ENCODE measurements at places on chromosomes 2 and 18.

GRCh38 chr2:31216734-31217133 is 581 bp downstream of the CAPN14 start:
- DNase-seq: no peak

GRCh38 chr2:234587341-234588053 is 90.6 kb upstream of the ARL4C start:
- DNase-seq: no peak

- DNase-seq: no peak
Measured at GRCh38 chr2:240918258-240919091, 12.3 kb downstream of the CROCC2 start.

- DNase-seq: no peak
Measured at GRCh38 chr2:120526997-120527945, 181.3 kb downstream of the INHBB start.

DNA sequence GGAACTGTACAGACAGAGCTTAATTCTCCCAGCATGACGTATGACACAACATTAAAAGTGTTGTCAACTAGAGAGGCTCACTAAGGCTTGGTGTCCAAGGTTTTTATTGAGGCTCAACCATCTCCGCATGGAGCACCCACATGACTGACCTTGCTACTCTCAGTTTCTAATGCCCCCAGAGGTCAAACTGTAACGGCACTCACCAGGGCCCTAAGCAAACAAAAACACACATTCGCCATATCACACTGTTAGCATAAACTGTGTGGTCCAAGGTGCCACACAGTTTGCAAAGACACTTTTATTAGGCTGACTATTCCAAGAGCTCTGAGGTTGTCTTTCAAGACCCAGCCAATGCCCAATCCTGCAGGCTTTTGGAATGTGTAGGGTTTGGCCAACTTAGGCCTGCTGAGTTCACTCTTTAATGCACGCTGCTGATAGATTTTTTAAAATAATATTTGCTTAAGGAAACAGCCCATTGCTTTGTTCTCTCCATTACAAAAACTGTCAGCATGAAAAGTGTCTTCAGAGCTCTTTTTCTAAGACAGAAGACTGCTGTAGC is 114.9 kb downstream of the DSC3 start:
- DNase-seq: no peak

DNA sequence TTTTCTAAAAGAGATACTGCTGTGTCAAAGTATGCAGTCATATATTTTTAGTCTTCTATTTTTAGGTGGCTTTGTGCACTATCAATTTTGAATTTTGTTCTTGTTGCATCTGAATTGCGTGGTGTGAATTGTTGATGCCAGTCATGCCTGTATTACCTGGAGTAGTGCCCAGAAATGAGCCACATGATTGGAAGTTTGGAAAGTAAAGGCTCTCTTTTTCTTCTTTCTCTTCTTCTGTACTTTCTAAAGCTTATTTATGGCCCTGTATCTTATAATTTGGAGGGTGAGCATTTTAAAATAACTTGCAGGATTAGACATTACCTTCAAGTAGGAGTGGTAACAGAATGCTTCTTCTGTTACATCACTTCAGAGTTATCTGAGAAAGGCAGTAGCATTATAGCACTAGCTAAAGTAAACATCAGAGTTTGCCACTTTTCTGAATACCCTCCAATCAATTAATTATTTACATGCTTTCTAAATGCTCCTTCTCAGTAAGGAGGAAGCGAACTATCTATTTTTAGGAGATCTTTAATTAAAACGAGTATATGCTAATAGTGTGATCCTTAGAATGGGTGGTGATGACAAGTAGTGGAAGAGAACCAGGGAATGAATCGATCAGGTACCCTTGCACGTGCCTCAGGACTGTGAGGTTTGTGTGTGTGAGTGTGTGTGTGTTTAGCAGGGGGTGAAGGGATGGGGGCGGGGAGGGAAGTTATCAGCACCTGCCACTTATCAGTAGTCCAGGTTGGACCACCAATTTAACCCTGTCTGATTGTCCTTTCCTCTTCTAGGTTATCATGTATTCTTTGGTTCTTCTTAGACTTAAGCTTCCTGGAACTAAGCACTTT is 112.5 kb downstream of the MAP3K20 start:
- DNase-seq: peak; percentile 22

- DNase-seq: no peak
Measured at GRCh38 chr2:208042041-208042440, 16.7 kb upstream of the PLEKHM3 start.

DNA sequence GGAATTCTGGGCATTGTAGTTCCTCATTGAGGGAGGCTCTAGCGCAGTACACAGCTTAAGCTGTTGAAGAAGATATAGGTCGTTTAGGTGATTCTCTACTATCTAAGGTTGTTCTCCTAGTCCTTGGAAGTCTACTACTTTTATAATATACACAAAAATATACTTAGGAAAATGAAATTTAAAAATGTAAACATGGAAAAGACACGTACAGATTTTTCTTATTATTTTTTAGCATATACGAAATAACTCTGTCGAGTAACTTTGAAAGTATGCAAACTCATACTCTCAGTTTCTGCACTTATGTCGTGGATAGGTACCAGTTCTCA is 272 bp upstream of the FASTKD1 start:
- no peak for DNase-seq

GRCh38 chr2:132645176-132645575 is 24.8 kb downstream of the LYPD1 start:
- DNase-seq: no peak

DNA sequence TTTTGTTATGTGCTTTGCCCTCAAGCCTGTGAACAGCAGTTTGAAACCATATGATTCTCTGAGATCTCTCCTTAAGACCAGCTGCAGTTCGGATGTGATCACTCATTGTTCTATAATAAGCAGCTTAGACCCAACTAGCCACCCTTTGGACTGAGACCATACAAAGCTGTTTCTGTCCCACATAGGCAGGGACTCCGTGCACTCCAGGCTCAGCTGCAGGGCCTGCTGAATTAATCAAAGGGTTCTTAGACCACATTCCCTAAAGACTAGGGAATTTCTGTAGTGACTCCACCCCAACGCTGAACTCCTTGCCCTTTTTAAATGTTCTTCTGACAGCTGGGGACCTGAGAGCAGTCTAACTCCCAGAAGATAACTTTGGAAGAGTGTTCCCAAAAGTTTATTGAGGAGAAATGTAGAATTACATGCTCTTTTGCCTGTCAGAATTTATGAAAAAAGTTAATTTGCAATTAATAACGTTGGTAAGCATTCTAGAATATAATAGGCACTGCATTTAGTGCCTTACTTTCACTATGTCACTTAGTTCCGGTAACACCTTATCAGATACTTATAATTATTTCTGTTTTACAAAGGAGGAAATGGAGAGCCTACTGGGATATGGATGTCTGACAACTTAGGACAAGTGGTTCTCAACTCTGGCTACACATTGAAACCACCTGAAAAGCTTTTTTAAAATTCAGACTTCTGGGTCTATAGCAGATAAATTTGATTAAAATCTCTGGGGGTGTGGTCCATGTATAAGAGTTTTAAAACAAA is 42.3 kb downstream of the GULP1 start:
- DNase-seq: no peak

DNA sequence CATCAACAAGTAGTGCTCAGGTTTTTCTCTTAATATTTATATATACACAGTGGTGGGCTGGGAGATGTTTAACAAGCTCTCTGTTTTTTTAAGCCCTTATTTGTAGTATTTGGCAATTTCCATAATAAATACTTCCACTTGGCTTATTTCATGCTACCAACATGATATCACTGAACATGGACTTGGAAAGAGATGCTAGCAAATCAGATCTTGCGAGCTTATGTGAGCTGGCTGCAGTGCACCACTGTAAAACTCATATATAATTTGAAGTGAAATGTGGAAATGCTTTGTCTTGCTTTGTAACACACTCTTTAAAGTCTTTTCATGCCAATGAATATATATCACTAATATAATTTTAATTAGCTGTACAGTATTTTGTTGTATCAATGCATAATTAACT is 155.7 kb downstream of the ALK start:
- no peak for DNase-seq

GRCh38 chr18:29087616-29088246 is 910.8 kb upstream of the CDH2 start:
- DNase-seq: no peak

DNA sequence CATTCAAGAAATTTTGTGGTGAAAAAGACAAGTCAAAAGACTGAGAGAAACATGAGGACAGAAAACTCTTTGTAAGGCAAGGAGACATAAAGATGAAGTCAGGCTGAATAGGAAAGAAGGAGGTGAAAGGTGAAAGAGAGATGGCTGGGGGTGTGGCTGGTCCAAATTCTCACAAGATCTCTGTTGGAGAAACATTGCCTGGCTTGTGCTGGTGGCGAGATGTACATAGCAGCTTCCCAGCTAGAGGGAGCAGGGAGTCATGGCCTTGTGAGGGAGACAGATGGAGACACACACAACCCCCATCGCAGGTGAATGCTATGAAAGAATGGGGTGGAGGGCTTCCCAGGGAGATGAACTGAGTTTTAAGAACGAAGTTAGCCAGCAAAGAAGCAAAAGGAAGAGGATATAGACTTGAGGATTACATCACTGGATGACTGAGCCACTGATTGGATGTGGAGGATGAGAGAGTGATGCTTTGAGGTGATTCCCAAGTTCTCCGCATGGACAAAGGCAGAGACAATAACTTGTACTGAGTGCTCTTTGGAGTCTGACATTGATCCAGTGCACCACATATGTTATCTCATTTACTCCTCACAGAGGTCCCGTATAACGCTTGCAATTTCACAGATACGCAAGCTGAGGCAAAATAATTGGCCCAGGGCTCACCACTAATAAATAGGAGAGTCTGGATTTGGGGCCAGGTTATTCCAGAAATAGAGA is 3.7 kb upstream of the EMX1 start:
- DNase-seq: no peak

GRCh38 chr2:133886735-133887675 is 318.7 kb upstream of the NCKAP5 start:
- peak; percentile 40 for DNase-seq

DNA sequence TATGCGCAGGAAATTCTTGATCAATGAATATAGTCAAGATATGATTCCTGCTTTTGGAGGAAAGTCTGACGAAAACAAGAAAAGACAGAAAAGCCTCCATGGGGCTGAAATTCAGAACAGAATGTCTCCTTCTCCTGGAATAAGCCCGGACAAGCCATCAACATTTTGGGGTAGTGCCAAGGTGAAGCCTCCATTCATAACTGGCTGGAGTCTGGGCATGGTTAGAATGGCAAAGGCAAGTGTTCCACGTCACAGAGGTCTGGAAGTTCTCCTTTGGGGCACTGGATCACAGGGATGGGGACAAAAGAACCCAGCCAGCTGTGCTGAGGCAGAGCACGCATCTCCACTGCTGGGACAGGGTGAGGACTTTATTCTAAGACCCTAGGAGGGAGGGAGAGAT is 505.7 kb downstream of the CMPK2 start:
- no peak for DNase-seq

DNA sequence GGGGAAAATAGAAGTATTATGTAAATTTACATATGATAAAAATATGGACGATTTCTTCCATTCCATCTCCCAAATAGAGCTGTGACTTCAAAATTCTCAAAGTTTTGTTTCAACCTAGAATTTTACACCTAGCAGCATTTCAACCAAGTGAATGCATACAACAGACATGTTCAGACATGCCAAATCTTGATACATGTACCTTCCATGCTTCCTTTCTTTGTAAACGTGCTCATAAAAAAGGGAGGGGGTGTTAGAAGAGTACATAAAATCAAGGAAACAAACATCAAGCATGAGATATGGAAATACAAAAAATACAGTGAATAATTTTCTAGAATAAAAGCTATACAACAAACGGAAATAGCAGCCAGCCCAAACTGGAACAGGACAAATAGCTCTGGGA is 974.2 kb downstream of the ERBB4 start:
- DNase-seq: no peak

DNA sequence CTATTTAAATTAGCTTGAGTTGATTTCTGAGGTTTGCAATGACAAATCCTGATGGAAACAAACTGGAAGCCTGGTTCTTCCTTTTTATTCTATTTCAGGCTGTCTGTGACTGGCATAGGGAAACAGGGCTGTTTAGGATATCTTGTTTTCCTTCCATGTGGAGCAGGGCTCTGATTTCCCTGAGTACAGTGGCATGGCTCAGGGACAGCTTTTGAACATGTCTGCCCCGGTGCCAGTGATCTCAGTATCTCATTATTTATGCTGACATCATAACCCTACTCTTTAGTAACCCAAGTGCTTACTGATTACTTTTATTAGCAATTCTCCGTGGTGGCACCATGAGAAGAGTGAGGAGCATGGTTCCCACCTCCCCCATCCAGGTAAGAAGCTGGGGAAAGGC is 720.3 kb downstream of the GALR1 start:
- DNase-seq: no peak

GRCh38 chr2:85310330-85310729 is 17.5 kb downstream of the TGOLN2 start:
- DNase-seq: no peak

DNA sequence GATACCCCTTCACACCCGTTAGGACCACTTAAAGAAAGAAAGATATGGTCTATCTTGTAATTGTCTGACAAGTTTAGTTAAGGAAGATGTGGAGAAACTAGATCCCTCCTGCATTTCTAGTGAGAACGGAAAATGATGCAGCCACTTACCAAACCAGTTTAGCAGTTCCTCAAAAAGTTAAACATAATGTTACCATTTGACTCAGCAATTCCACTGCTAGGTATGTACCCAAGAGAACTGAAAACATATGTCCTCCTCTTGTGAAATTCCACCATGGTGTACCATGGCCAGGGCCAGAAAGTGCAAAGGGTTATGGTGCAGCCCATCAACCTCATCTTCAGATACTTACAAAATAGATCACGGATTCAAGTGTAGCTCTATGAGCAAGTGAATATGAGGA is 79.0 kb upstream of the ID2 start:
- DNase-seq: no peak

GRCh38 chr18:11607906-11608305 is 1.5 kb upstream of the SLC35G4 start:
- DNase-seq: no peak

- no peak for DNase-seq
Measured at GRCh38 chr2:46652514-46653170, 173.3 kb downstream of the TMEM247 start.

GRCh38 chr2:39834426-39834825 is 55.4 kb upstream of the THUMPD2 start:
- DNase-seq: no peak

- DNase-seq: no peak
Measured at GRCh38 chr2:84980263-84980983, 9.5 kb downstream of the KCMF1 start.

GRCh38 chr2:96501886-96502810 is 3.0 kb downstream of the NEURL3 start:
- no peak for DNase-seq

DNA sequence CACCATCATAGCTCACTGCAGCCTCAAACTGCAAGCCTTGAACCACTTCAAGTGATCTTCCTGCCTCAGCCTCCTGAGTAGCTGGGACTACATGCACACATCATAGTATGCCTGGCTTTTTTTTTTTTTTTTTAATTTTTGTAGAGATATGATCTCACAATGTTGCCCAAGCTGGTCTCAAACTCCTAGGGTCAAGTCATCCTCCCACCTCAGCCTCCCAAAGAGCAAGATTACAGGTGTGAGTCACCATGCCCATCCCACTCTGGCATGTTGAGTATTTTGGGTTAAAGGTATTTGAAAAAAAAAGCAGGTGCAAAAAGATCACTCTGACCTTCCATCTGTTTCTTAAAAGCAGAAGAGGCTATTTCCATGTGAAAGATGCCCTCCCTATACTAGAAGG is 86.4 kb upstream of the FZD7 start:
- no peak for DNase-seq
